ENCODE measurements at places on chromosomes 7 and 10. TPM values are rescaled to one million over a fixed set of nuclear protein-coding genes. Genes with fewer than 3 reads are reported as not detected.

The ELMO1 gene
- total RNA-seq: 1.6 TPM

The CTTNBP2 gene
- 6.2 TPM for total RNA-seq

The CYP2E1 gene
- total RNA-seq: 0.38 TPM

The TM9SF3 gene
- total RNA-seq: 43.5 TPM

The CALN1 gene
- total RNA-seq: not detected

The NEUROG3 gene
- total RNA-seq: not detected

The BLNK gene
- not detected for total RNA-seq

The CYP26C1 gene
- 0.63 TPM for total RNA-seq

The ZNRF2 gene
- total RNA-seq: 7.9 TPM

The LIPK gene
- total RNA-seq: not detected

The PSPH gene
- total RNA-seq: 88.8 TPM

The MSRB2 gene
- total RNA-seq: 12.9 TPM

The GRID2IP gene
- under 0.01 TPM for total RNA-seq

The SMO gene
- 21.0 TPM for total RNA-seq

The SLC18A2 gene
- total RNA-seq: 1.1 TPM

The OPALIN gene
- not detected for total RNA-seq

The SPDYE8 gene
- total RNA-seq: not detected

The CCDC136 gene
- total RNA-seq: 4.9 TPM

The ZP3 gene
- 1.5 TPM for total RNA-seq

The PTPN12 gene
- total RNA-seq: 37.5 TPM

Measured in mesangial cell (primary cell).